ENCODE measurements at places on chromosomes 2 and 18.

DNA sequence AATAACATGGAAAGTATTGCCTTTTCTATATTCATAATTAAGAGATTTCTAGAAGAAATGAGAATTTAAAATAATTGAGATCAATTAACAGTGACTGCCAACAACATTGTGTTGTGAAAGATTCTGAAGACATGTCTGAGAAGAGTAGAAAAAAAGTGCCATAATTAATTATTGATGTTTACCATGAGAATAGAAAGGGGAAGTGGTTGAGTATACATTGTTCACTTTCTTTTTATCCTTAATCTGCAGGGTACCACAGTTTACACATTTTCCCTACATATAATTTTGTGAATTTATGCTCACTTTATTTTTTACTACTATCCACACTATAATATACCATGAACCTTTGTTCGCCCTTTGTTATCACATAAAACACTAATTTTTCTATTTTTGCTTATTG lies 47.1 kb upstream of the UBE2E3 start:
- DNase-seq: no peak

DNA sequence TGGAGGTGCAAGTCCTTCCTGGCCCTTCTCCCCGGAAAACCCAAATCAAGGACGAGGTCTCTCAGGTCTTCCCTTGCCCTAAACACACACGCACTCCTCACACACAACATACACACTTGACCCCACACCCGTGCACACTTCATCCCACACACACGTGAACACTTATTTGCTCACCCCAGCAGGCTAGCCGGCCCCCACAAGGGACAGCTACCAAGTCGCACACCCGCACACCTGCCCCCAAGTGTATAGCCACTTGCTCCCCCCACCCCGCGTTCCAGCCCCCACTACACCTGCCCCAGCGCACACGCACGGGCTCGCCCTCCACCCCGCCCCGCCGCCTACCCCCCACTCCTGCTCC lies 359 bp downstream of the TGFBRAP1 start:
- DNase-seq: no peak

DNA sequence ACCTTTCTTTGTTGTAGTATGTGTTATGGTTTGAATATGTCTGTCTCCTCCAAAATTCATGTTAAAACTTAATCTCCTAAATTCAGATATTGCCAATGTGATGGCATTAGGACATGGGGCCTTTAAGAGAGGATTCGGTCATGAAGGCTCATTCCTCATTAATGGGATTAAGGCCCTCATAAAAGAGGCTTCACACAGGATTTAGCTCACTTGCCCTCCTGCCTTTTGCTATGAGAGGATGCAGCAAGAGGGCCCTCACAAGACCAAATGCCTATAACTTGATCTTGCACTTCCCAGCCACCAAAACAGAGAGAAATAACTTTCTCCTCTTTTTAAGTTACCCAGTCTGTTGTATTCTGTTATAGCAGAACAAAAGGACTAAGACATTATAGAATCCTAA lies 19.7 kb downstream of the ZBTB14 start:
- DNase-seq: no peak

DNA sequence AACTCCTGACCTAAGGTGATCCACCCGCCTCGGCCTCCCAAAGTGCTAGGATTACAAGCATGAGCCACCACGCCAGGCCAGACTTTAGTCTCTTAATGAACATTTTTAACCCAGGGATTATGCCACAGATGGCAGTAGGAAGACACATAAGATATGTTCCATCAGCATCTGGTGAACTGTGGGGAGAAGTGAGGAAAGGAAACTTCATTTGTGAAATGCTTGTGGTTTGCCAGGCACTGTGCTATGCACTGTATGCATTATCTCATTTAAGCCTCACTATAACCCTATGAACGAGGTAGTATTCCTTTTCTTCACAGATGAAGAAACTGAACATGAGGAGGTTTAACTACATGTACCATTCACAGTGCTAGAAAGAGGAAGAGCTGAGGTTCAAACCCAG lies 29.3 kb downstream of the PTRHD1 start:
- no peak for DNase-seq

DNA sequence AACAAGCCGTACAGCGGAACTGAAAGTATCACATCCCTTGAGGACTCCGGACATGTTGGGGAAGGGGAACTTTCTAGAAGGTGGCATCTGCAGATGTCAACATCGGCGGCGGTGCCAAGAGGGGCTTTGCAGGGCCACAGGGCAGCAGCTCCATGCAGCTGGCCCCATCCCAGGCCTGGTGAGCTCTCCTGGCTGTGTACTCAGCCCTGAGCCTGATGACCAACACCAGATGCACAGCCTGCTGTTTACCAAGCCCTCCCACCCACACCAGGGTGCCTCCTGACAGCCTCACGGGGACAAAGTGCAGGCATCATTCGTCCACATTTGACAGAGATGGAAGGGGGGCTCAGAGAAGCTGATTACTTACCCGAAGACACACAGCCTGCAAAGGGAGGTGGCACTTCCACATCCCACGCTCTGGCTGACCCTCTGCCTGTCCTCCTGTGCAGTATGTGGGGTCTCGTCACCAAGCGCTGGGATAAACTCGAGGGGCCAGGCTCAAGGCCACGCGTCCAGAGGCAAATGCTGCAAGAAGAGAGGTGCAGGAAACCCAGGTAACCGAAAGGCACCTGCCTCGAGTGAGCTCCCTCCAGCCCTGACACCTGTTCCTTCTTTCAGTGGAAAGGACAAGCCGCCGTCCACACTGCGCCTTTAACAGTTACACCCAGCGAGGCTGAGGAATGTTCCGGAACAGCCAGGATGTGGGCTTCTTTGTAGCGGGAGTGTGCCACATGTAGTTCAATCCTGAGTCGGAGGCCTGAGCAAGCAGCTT lies 69.0 kb upstream of the ASAP2 start:
- no peak for DNase-seq

DNA sequence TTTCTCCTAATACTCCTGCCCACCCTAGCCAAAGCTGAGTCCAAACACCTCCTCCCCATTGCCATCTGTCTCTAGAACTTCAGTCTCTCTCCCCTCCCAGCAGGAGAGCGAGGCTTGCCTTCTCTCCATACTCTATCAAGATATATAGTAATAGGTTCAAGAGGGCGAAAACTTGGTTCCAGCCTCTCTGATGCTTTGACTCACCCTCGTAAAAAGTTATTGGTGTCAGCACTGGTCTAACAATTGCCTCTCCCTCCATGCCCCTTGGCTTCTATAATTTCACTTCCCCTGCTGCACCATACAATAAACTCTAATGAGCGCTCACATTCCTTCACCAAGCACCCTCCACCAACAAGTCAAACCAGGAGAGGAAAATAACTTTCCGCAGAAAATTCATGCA lies 797.3 kb downstream of the BCL11A start:
- no peak for DNase-seq

DNA sequence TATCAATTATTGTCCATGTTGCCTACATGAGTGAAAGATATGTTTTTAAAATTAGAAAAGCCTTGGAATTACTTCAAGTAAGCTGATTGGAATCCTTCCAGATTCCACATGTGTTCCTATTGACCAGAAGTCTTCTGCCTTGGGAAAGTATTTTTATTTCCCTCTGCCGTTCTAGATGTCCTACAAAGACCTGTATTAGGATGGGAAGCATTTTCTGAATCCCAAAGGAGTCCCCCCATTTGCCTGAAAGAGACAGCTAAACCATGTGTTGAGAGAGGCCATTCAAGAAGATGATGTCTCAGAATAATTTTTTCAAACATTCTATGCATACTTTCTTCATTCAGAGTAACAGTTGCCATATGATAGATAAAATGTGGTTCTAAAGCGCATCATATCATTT lies 19.0 kb upstream of the MYO1B start:
- DNase-seq: no peak

GRCh38 chr2:133602538-133602937 lies 34.3 kb upstream of the NCKAP5 start:
- no peak for DNase-seq

GRCh38 chr2:102278720-102279390 lies 32.5 kb upstream of the IL1RL1 start:
- no peak for DNase-seq

- no peak for DNase-seq
These were observed 328.1 kb downstream of the SLC8A1 start for GRCh38 chr2:40123746-40124145.

GRCh38 chr2:12750166-12750905 lies 33.6 kb downstream of the TRIB2 start:
- DNase-seq: no peak

DNA sequence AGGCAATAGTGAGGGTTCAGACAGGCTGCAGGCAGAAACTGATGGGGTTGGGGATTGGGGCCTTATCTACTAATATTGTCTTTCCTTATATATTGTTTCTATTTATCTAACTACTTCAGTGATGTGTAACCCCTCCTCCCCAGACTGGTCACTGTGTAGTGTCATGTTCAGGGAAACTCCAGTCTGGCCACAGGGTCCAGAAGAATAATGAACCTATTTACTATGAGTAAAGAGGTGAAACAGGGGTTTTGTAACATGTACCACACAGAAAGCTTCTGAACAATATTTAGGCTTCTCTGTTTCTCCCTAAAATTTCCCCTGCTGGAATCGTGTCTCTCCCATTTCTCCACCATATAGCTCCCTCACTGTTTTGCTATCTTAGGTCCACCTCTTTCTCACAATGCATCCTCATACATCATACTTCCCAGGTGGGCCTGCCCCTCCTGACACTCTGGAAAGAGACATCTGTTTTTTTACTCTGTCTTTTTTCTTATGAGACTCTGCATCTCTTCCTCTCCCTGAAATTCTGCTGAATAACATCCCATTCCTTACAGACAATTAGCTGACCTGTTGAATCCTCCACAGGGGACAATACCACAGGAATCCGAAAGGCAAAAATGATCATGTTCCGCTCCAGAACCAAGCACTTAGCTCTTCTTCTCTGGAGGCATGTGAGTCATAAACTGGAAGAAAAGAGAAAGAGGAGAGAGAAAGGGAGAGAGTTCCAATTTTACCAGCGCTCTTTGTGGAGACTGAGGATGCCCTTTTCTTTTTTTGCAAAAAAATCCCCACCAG lies 154.8 kb downstream of the ZEB2 start:
- no peak for DNase-seq

DNA sequence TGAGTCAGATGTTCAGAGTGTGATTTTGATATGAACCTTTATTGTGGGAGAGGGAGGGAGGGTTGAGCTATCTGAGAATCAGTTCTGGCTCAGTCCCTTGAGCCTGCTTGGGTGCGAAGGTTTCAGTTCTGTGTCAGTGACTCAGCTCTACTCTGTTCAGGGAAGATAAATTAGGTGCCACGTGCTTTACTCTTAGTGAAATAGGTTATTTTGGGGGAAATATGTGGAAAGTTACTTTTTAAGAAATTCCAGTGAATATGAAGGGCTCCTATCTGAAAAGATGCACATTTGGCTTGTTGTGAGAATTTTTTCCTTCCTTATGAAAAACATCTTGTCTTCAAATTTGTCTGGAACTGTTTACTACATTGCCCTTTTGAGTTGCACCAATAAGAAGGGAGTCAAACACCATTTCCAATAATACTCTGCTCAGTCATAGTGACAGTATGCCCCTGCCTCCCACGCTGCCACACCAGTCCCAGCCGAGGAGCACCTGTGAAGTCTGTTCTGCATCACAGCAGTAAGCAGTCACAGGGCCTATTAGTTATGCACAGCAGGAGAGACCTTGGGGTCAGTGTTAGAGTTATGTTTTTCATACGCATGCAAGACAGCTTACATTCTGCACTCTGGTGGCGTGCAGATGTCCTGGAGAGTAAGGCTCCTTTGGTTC lies 32.8 kb upstream of the DNAH7 start:
- no peak for DNase-seq

GRCh38 chr2:24515831-24516230 lies 24.8 kb downstream of the NCOA1 start:
- peak; percentile 19 for DNase-seq

- peak; percentile 74 for DNase-seq
These were observed 32.8 kb downstream of the GRHL1 start for GRCh38 chr2:9984217-9984739.

GRCh38 chr2:106140113-106140512 lies 54.0 kb downstream of the UXS1 start:
- no peak for DNase-seq

DNA sequence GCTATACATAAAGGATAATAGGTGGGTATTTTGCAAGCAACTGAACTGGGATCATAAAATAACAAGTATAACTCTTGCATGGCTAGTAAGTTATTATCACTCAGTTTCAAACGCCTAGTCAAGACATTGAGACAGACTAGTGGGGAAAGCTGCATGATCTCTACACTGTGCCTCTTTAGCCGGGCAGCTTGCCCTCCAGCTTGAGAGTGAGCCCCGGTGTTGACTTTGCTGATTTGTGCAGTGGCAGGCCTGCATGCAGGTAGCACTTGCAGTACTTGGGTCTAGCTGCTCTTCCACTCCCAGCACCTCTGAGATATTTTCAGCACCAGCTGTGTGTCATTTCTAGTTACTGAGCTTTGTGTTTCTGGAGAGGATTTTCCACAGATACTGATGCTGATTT lies 118.8 kb upstream of the DAPL1 start:
- no peak for DNase-seq

GRCh38 chr2:72275084-72275483 lies 127.4 kb upstream of the CYP26B1 start:
- DNase-seq: no peak

DNA sequence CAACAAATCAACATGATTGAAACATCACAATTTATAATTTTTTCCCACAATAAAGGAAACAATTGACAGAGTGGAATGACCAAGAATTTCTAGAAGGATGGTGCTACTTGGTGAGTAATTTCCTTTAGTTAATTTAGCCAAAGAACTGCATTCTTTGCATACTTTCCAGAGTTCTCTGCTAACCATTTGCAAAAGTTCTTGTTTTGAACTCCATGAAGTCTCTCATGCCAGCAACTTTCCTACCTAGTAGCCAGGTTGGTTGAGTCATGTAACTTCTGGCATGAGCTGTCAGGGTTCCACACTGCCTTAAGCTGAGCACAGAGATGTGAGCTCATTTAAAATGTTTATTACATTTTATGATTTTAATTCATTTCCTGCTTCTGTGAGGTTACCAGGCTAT lies 539.6 kb downstream of the PID1 start:
- no peak for DNase-seq

GRCh38 chr2:166411473-166412230 lies 35.9 kb upstream of the SCN9A start:
- DNase-seq: no peak

DNA sequence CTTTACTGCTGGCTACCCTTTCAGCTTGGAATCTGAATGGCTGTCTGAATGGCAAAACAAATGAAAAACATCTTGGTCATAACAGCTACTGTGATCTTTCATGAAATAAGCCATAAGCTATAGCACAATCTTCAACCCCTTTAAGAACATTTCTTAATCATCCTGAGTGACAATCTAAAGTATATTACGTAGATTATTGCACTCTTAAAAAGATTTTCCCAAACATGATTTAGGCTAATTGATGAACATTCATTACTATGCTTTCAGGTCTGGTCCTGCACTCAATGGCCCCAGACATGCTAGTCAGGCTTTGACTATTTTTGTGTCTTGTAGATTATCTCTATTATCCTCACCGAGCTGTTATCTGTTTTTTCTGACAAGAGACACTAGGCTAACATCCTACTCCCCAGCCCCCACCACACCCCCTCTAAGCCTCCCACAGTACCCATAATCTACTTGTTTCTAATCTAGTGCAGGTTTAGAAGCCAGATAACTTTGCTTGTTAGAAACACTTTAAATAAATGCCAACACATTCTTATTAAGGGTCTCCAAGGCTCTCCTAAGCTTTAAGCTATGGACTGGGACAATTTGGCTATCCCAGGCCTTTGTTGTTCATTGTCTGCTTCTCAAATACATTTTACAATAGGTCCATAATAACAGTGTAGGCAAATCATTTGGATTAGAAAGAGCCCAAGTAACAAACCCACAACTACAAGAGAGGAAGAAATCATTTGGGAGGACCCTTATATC lies 4.2 kb downstream of the SMAD2 start:
- no peak for DNase-seq
